KG1 (cell line): ENCODE measurements at places on chromosomes 1 and 21.

DNA sequence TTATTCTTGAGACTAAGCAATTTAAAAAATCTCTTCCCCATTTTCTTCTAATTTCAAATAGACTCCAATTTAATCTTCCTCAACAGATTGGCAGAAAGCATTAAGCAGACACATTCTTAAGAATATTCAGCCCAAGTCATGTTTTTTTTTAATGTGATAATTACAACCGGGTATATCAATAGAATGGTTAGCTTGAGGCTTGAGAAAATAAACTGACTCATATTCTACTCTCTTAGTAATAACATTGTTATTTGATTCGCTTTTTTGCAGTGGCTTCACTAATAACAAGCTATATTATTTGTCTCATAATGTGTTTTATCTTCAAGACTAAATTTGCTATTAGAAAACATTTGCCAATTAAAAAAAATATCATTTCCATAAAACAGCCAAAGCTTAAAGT, 488.6 kb upstream of the RGS18 start:
- no peak for DNase-seq

GRCh38 chr1:163063143-163063542, 6.0 kb upstream of the RGS4 start:
- DNase-seq, result no peak

- DNase-seq, result peak; percentile 36
These were observed 39.1 kb downstream of the CLIC6 start for GRCh38 chr21:34707876-34708325.

DNA sequence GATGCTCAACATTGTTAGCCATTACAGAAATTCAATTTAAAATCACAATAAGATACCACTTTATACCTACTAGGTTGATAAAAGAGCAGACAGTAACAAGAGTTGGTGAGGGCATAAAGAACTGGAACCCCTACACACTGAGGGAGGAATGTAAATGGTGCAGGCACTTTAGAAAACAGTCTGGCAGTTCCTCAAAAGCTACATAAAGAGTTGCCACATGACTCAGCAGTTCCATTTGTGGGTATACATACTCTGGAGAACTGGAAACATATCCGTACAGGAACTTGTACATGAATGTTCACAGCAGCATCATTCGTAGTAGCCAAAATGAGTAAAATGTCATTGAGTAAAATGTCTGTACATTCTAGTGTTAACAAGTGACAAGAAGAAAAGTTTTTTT, 17.0 kb downstream of the NSL1 start:
- no peak for DNase-seq

DNA sequence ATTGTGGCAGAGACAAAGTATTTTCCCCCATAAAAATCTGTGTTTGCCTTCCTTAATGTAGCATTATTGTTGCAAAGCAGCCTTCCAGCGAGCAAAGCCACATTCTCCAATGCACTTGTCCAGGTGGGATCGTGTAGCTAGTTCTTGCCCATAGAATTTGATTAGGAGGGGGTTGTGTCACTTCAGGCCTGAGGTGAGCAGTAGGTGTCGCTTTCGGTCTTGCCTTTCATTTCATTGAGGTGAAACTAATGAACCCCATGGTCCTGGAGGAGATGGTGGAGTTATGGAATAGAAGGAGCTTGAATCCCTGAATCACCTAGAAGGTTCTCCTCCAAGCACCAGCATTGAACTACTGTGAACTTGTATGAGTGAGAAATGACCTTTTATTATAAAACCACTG, 318.9 kb upstream of the PBX1 start:
- DNase-seq, result no peak

- DNase-seq, result no peak
These were observed 47.6 kb downstream of the PKN2 start for GRCh38 chr1:88731475-88732269.

- no peak for DNase-seq
These were observed 41.5 kb downstream of the CDK18 start for GRCh38 chr1:205545991-205546390.

- no peak for DNase-seq
These were observed 93.1 kb upstream of the ETS2 start for GRCh38 chr21:38712664-38713063.

DNA sequence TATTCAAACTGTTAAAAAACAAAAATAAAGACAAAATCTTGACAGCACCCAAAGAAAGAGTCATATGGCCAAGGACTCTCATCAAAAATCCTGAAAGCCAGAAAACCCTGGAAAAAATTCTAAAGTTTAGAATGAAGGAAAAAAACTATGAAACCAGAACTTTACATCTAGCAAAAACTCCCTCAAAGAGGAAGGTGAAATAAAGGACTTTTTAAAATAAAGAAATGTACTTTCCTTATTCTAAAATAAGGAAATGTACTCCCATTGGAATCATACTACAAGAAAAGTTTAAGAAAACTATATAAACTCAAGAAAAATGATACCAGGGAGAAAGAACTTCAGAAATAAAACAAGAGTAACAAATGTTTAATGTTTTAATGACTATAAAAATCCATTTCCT, 206.3 kb downstream of the KCNT2 start:
- DNase-seq, result no peak

GRCh38 chr1:157162345-157162744, 24.1 kb upstream of the ETV3 start:
- no peak for DNase-seq

DNA sequence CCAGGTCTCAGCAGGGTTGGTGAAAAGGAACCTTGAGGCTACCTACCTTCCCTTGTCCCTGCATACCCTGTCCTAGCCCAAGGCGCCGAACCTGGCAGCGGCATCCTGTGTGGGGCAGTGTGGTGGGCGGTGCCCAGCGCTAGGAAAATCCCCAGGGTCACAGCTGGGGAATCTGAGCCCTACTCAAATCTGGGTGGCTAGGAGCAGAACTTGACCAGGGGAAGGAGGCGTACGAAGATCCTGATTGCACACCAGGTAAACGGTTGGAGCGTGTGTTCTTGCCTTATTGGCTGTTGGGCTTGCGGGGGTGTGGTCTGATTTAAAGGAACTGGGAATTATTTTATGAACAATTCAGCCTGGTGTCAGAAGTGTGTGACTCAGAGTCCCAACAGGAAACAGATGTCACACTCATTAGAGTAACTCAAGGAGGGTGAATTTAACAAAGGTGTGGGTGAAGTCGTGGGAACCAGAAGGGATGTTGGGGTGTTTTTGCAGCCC, 118.6 kb downstream of the LRIG2 start:
- DNase-seq, result no peak

DNA sequence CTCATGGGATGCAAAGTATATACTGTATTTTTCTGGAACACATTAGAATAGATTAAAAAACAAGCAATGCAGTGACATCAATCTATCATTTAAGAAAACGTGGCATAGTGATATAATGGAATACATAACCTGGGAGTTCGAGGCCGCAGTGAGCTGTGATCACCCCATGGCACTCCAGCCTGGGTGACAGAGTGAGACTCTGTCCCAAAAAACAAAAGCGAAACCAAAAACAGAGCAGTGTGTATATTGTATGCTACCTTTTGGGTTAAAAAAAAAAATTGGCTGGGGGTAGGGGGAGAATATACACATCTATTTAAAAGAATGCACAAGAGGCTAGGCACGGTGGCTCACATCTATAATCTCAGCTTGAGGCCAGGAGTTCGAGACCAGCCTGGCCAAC, 13.5 kb downstream of the SLC2A1 start:
- no peak for DNase-seq

- DNase-seq, result no peak
These were observed 299 bp upstream of the PROX1 start for GRCh38 chr1:213987422-213987926.
